ENCODE measurements at places on chromosomes 1 and 21.

DNA sequence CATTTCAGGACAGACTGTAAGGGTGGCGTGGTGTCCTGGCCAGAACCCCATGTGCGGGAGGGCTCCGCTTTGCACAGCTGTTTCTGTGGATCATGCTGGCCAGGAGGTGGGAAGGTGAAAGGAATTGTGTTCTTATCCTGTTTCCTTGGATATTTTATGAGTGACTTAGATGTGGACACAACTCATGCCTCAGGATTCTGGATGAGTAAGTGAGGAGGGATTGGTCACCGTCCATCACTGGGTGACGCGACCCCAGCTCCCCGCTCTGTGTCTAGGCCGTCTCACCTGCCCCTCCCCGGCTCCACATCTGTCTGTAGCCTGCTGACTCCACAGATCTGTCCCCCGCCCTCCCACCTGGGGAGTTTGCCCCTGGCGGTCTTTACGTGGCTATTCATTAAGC lies 48.8 kb downstream of the PIK3CD start:
- peak; percentile 94 for DNase-seq

- no peak for DNase-seq
Observed at GRCh38 chr1:200230671-200231070, 179.2 kb downstream of the ZNF281 start.

DNA sequence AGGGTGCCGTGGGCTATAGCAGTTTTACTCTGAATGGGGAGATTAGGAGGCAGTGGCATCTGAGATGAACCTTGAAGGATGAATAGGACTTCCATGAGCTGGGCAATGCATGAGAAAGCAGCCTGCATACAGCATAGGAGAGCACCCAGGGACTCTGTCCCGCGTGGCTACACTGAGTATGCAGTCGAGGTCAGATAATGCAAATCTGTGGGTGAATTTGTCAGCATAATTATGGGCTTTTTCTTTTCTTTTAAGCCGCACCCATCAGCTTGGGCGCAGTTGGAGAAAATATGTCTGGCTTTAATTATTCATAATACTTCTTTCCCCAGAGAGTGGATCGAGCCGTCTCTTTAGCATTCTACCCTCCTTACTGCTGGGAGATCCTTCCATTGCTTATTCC lies 188.5 kb downstream of the ZSCAN20 start:
- DNase-seq = no peak

DNA sequence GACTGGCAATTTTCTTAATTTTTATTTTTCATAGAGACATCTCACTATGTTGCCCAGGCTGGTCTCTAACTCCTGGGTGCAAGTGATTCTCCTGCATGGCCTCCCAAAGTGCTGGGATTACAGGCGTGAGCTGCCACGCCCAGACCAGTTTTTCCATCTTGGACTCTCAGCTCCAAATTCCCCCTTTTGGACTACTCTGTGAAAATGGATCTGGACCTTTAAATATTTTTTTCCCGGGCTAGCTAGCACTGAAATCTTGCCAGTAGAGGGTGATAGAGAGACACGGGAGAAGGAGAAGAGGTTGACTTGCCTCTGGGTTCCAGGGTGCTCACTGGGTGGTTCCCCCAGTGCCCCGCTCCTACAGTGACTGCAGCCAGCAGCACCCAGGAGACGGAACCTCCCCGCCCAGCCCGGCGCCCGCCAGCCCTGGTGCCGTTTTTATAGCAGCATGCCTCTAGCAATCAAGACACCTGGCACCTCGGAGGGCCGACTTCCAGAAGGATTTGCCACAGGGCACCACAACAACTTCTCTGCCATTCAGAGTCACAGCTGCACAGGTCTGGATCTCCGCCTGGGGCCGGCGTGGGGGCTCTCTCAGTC lies 34.7 kb upstream of the SCCPDH start:
- DNase-seq = peak; percentile 80

- DNase-seq = no peak
Observed at GRCh38 chr1:121443001-121443540, 258.3 kb downstream of the SRGAP2C start.

Measured in epithelial cell of esophagus (primary cell).